ENCODE measurements at places on chromosomes 5 and 9.

DNA sequence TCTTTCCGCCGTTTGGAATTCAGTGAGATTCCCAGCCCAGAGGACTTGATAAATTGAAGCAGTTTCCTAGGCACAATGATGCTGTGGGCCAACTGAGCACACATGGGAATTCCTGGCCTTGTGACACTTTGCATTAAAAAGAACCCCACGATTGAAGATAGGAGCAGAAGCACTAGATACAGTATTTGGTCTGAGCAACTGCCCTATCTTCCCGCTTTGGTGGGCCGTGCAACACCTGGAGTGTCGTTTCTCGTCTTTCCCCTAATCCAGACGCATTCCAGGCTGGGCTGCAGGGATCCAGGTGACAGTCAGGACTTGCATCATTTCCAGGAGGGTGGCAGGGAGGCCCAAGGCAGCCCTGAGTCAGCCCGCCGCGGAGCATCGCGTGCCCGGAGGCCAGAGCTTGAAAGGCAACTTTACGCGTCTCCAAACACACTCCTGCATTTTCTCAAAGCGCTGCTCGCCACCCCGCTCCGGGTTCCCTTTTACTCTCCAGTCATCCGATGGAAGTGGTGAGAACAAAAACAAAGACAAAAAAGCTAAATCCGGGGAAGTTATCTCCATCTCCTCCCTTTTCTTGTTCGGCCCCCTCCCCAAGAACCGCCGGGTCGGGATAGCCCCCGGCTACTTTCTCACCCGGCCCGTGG lies 753 bp upstream of the STC2 start:
- DNase-seq, result peak; percentile 58

- DNase-seq, result no peak
These were observed 37.1 kb upstream of the SH3TC2 start for GRCh38 chr5:149099920-149100319.

DNA sequence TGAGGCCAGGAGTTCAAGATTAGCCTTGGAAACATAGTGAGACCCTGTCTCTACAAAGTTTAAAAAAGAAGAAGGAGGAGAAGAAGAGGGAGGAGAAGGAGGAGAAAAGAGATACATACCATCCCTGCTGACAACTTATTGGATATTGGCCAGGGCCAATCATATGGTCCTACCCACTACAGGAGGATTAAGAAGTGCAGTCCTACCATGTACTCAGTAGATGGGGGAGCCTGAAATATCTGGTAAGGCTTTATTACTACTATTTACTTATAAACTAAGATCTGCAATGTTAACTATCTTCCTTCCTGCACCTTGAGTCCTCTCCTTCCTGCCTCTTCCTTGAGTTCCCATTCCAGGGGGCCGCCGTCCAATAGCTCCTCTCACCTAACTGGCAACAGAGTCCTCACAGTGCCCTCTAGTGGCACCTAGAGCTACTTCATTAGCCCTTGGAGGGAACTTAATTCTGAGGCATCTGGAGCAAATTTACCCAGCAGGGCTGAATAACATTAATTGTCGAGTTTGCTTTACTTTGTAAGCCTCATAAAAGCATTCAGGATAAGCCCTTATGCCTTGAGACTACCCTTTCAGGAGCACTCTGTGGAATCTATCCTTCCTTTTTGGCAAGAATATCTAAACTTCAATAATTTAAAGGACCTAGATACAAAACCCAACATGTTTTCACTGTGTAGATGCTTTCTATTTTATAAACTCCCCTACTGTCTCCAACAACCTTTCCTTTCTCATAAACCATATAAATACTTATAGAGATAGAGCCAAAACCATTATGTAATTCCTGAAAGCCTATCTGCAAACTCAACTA lies 39.1 kb upstream of the RANBP6 start:
- DNase-seq, result peak; percentile 77

GRCh38 chr5:65992630-65993029 lies 66.3 kb downstream of the ERBIN start:
- DNase-seq, result no peak

GRCh38 chr9:129247285-129248153 lies 69.5 kb upstream of the IER5L start:
- no peak for DNase-seq

DNA sequence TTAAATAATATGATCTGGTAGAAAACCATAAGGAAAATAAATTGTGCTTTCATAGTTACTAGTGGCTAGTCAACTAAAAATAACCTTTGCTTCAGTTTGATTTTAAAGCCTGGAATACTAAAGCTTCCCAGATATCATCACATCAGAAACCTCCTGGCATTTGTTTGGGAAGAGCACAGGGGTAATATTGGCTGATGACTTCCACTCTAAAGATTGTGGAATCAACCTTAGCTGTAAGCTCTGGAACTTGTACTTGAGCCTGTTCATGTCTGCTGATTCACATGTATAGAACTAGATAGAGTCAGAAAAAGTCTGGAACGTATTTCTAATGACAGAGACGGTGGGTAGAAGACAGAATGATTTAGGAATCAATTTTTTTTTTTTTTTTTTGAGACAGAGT lies 345.0 kb downstream of the CWC27 start:
- no peak for DNase-seq
